ENCODE measurements at places on chromosomes 2 and 18.
A peak's percentile ranks its signal among the peaks of the same experiment; 100 is the strongest.

DNA sequence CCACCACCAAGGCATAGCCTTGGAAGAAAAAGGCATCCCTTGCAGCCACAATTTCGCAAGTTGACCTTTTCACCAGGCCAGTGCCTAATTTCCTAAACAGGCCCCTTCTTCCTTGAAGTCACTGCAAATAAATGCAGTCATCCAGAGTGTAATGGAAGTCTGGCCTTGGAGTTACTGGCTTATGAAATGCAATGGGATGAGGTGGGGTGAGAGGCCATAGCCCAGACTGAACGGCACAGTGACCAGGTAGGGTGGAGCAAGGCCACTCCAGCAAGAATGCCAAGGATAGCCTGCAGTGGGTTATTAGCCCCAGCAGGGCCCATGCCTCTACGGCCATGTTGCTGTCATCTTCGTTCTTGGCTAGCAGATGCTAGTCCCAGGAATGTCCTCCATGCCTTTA lies 68.4 kb downstream of the BCL11A start:
- DNase-seq = no peak

DNA sequence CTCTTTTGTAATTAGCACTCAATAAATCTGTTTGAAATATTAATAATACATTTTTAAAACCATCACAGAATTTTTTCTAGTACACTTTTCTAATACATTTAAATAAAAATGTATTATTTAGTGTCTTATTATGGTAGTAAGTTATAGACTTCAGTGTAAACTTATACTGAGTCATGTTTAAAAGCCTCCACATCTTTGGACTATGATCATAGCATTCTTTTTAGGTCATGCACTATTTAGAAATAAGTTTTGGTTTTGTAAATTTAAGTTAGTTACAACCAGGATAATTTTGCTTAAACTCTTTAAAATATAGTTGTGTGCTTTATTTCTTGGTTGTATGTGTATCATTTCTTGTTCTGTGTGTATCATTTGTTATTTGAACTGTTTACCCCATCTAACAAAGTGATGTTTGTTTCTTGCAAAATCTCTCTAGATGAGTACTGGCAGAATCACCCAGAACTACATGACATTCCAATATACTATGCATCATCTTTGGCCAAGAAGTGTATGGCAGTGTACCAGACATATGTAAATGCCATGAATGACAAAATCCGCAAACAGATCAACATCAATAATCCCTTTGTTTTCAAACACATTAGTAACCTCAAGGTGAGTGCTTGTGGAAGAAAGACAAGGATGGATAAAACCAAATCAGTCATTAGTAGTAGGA lies 16.7 kb downstream of the CPSF3 start:
- peak; percentile 54 for DNase-seq

GRCh38 chr2:120247851-120248250 lies 4.8 kb upstream of the RALB start:
- DNase-seq = no peak

DNA sequence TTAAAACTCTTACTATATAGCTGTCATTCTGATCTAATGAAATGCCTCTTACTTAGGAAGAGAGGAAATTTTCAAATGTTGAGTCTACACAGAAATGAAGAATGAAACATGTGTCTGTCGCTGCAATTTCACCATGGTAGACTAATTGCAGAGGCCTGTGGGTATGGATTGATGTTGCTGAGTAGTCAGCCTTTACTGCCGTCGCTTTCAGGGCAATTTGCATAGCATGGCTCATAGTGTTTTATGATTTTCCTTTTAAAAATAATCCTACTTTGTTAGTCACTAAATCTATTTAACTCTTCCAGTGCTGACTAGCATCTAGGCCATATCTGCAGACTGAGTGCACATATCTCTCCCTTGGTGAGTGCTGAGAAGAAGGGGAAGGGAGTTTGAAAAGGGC lies 819.2 kb downstream of the SATB2 start:
- DNase-seq = no peak

- peak; percentile 83 for DNase-seq
Observed at GRCh38 chr2:165293440-165294420, 54.5 kb downstream of the SCN2A start.

GRCh38 chr2:26016012-26016705 lies 17.7 kb upstream of the RAB10 start:
- peak; percentile 60 for DNase-seq

GRCh38 chr2:120935339-120936313 lies 200.0 kb downstream of the GLI2 start:
- peak; percentile 96 for DNase-seq

GRCh38 chr2:124663645-124663997 lies 638.5 kb downstream of the CNTNAP5 start:
- no peak for DNase-seq

DNA sequence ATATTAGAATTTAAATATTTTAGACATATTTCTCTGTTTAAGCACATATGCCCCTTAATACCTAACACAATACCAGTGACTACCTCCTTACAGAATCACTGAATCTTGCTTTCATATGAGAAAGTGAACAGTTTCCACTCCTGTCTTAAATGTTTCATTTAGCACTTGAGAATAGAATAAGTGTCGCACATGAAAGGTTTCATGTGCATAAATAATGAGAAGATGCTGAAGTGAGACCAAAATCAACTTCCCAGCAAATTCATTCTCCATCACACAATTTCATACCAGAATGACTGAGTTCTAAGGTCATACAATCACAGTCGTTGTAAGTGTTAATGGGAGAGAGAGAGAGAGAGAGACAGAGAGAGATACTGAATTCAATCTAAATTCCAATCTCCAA lies 51.2 kb downstream of the ATIC start:
- no peak for DNase-seq

DNA sequence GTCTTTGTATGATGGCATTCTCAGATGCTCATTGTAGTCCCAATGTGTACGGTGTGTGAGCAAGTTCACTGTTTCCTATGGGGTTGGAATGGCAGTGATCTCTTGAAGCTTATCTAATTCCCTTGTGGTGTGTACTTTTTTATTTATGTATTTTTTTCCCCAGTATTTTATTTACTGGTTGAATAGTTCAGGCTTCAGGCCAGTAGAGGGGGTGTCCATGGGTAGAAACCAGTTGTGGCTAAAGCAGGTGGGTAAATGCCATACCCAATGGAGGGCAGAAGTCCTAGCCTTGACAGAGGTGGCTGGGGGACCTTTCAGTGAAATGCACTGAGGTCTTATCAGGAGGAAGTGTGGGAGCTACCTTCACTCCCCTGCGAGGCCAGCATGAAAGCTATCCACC lies 351.4 kb upstream of the CWC22 start:
- no peak for DNase-seq

GRCh38 chr18:13393338-13393737 lies 174.8 kb downstream of the LDLRAD4 start:
- DNase-seq = no peak

GRCh38 chr2:101697124-101698013 lies at the start of gene MAP4K4:
Gene MAP4K4 (plus strand): TSS chr2:101697707. CDS start chr2:101698081, 374 bp downstream.
- peak; percentile 85 for DNase-seq

DNA sequence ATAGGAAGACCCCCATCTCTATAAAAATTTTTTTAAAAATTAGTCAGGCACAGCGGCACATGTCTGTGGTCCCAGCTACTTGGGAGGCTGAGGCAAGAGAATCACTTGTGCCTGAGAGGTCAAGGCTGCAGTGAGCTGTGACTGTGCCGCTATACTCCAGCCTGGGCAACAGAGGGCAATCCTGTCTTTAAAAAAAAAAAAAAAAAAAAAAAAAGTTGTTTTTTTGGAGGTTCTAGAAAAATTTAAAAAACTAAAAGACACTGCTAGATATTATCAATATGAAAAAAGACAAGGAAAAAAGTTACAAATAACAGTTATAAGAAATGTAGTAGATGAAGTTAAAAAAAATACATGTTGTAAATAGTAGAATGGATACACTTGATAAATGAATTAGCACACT lies 56.1 kb upstream of the C2orf15 start:
- peak; percentile 7 for DNase-seq
